HAP-1 (cell line): ENCODE measurements at places on chromosomes 16 and 17.

DNA sequence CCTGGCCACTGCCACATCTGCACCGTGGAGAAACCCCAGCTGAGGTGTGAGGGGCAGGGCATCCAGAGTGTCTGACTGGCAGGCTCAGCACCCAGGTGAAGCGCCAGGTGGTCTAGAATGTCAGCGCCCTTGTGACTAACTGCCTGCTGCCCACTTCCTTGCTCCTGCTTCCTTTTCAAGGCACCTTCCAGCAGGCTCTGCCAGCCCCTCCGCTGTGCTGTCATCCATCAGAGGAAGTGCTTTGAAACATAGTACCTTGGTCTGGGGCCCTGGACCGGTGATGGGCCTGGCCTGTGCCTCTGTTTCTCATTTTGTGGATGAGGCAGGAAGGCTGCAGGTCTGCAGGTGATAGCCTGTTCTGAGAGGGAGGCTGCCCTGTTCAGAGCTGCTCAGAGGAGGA, 5.5 kb downstream of the SPNS2 start:
- no peak for DNase-seq

GRCh38 chr17:75832164-75832651, 12.0 kb downstream of the UNC13D start:
- no peak for DNase-seq

DNA sequence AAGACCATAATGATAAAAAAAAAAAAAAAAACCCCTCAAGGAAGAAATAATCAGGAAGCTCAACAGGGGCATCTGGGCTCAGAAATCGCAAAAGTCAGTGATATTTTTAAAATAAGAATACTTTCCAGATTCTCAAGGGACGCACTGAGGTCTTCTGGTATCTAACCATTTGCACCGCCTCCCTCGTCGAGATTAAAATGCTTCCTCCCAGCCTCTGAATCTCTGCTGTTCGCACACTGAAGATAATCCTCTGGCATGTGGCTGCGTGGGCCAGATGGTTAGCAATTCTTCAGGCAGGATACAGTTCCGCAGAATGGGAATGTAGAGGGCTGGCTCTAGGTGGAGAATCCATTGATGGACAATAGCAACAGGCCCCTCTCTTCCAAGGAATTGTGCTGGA, 211.7 kb upstream of the CDH5 start:
- DNase-seq: no peak

DNA sequence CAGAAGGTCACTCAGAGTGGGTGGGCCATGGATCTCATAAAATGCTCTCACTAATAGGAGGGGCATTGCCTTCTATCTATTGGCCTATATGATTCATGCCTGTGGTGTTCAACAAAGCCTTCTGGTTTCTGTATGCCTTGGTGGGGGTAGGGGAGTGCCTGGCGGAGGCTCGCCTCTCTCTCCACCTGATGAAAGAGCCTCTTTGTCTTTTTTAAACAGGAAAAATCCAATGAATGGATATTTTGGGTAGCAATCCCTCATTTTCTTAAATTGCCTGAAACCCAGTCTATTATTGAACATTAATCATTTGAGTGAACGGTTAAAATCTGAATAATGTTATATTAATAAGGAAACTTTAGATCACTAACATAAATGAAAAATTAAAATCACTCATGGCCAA, 90.6 kb downstream of the TOX3 start:
- DNase-seq: no peak

DNA sequence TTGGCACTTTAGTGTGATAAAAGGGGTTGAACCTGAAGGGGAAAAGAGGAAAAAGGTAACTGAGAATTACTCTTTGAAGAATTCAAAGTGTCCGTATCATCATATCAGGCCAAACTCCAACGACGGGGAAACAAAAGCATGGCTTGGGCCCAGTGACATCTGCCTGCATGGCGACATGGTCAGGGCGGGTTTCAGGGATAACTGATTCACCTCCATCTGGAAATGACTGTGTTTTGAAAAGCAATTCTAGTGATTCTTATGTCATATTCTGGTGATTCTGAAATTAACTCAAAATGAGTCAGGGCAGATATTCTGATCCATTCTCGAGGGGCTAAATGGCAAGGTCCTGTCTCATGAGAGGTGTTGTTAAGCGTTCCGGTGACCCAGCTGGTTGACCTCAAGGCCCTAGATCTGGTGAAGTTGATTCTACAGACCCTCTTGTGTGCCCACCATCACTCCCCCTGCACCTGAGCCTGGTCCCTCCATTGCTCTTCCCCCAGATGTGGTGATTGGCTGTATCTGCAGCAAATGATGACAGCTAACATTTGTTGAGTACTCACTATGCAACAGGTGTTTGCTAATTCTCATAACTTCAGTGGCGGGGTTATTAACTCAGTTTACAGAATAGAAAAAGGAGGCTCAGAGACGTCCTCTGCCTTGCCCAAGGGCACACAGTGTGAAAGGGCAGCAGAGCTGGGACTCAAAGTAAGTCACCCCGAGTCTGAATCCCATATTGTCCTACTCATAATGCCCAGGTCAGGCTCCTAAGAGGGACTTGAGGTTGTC, 251.8 kb downstream of the MAF start:
- DNase-seq: no peak

- DNase-seq: peak; percentile 5
Measured at GRCh38 chr16:50303605-50304466, 37.5 kb downstream of the ADCY7 start.

DNA sequence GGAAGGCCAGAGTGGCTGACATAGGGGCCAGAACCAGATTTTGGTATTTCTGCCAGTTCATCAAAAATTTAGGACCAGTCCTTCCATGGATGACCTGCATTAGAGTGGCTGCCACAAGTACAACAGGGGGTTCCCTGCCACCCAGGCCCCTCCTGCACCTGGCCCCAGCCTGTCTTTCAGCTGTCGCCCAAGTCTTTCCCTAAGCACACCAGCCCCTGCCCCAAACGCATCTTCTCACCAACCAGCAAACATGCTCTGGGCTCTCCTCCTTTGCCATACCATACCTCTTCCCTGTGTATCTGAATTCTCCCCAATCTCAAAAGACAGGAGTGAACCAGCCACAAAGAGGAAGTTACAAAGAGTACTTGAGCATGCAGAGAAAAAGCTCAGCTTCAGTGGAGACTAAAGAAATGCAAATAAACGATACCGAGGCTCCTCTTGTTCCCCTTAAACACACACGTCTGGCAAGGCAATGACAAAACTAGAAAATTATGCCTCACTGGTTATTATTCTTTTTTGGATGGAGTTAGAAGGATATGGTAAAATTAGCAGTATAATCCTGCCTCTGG, 130.6 kb downstream of the DYNLRB2 start:
- DNase-seq: no peak

DNA sequence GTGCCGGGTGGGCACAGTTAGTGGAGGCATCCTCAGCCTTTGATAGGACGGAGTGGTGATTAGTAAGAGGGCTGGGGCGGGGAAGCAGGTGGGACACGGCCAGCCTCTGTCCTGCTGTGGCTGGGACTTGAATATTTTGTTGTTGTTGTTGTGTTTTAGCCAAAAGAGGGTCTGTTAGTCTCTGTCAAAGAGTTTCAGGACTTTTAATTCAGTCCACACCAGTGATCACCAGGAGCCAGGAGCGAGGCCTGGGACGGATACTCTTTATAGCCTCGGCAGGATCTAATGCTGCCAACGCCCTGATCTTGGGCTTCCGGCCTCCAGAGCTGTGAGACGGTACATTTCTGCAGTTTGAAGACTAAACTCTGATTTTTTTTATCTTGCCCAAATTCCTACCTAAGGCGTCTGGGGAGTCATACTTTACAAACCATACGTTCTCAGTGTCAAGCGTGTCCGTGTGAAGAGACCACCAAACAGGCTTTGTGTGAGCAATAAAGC, 2.9 kb upstream of the RNF213 start:
- DNase-seq: no peak

DNA sequence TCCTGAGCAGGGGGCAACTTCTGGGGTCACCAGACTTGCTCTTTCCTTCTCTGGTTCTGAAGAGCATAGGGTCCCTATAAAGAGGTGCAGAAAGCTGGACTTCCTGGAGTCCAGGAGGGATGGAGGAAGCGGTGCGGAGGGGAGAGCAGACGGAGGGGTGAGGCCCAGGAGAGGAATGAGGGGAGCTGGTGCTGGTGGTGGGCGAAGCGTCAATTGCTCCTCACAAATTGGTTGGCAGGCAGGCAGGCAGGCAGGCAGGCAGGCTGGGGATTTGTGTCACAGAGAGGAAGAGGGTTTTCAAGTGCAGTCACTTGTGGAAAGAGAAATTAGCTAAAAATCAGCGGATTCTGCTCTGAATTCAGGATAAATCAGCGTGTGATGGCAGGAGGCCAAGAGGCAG, 133.7 kb upstream of the CDC42EP4 start:
- no peak for DNase-seq

- no peak for DNase-seq
Measured at GRCh38 chr17:80591788-80592187, 47.1 kb downstream of the RPTOR start.

GRCh38 chr17:72711521-72712310, 380.8 kb downstream of the SLC39A11 start:
- DNase-seq: no peak

DNA sequence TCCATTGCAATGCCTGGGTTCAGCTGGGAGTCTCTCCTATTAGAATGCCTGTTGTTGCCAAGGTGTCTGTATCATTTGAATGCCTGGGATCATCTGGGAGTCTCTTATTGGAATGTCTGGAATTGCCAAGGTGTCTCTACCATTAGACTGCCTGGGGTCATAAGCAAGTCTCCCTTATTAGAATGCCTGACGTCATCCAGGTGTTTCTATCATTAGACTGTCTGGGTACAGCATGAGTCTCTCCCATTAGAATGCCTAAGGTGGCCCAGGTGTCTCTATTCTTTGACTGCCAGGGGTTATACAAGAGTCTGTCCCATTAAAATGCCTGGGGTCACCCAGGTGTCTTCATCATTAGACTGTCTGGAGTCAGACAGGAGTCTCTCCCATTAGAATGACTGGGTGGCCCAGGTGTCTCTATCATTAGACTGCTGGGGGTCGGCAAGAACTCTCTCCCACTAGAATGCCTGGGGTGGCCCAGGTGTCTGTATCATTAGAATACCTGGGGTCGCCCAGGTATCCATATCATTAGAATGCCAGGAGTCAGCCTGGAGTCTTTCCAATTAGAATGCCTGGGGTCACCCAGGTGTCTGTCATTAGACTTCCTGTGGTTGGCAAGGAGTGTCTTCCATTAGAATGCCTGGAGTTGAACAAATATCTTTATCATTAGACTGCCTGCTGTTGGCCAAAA, 2274.0 kb downstream of the TP53TG3F start:
- no peak for DNase-seq

- no peak for DNase-seq
Measured at GRCh38 chr17:17021194-17021863, 20.9 kb upstream of the MPRIP start.

GRCh38 chr17:57946798-57947358, 8.3 kb downstream of the CUEDC1 start:
- no peak for DNase-seq

DNA sequence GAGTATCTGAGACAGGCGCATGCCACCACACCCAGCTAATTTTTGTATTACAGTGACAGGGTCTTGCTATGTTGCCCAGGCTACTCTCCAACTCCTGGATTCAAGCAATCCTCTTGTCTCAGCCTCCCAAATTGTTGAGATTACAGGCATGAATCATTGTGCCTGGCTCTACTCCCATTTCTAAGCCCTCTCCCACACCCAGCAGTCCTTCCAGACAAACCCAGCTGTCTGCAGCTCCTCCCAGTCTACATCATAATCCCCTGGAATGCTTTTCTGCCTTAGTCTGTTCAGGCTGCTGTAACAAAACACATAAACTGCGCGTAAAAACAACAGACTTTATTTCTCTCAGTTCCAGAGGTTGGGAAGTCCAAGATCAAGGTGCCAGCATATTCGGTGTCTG, 144.5 kb downstream of the GRIN2A start:
- DNase-seq: no peak

DNA sequence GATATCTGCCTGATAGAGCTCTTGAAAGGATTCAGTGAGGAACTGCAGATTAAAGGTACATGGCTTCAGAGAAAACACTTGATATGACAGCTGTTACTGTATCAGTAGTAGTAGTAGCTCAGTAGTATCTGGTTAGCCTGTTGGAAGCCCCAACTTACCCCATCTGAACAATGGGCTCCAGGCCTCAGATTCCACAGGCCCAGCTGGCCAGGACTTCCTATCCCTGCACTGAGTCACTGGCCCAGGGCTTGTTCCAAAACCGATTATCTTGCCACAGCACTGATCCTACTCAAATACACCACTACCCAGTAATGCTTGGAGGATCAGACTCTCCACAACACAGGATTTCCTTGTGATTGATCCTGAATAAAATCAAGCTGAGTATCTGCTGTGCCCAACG, 32.6 kb downstream of the DCUN1D3 start:
- no peak for DNase-seq

GRCh38 chr17:82315703-82316358, 1.6 kb downstream of the CD7 start:
- no peak for DNase-seq

GRCh38 chr17:79353548-79353947, 257.3 kb downstream of the RBFOX3 start:
- no peak for DNase-seq

DNA sequence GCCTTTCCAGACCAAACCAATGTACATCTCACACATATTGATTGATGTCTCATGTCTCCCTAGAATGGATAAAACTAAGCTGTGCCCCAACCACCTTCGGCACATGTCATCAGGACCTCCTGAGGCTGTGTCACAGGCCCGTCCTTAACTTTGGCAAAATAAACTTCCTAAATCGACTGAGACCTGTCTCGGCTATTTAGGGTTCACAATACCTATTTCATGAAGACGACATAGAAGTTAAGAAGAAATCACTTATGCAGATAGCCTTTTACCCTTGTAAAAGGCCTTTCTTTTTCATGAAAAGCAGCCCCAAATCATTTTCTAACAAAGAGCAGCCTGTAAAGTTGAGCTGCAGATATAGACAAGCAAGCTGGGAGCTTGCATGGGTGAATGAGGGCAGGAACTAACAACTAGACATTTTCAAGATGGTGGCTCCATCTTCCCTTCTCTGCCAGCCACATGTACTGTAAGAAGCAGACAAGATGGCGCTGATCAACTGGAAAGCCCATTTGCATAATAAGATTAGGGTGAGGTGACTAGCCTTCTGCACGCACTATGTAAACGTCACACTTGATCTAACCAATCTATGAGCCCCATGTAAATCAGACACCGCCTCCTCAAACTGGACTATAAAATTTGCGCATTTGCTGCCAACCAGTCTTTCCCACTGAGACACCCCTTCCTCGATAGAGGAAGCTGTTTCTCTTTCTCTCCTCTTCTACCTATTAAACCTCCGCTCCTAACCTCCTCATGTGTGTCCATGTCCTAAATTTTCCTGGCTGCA, 4.7 kb upstream of the KDM8 start:
- DNase-seq: no peak

- peak; percentile 45 for DNase-seq
Measured at GRCh38 chr16:14378131-14378551, 251.9 kb downstream of the PARN start.
